ENCODE measurements at places on chromosomes 13 and 19. TPM values are rescaled to one million over a fixed set of nuclear protein-coding genes. Genes with fewer than 3 reads are reported as not detected.

Gene MBD3L3
- not detected for total RNA-seq

Gene ZNF844
- 4.4 TPM for total RNA-seq

Gene TMEM205
- 124 TPM for total RNA-seq

Gene IGFL2
- not detected for total RNA-seq

Gene C13orf42
- total RNA-seq, result not detected
